Cortex of kidney (tissue), 1 donor: ENCODE measurements at places on chromosomes 2 and 18.

DNA sequence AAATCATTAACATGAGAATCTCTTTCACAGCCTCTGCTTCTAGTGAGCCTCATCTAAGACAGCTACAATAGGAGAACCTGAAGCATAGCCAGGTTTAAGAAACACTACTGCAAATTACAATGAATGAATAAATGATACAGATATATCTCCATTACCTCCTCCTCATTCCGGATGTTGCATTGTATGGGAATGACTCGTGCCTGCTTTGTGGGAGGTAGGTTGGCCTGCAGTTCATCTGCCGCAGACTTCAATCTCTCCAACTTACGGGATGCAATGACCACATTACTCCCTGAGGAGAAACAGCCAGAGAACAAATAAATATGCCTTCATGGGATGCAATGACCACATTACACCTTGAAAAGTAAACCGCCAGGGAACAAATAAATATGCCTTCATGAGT is 15.4 kb downstream of the PECR start:
- DNase-seq = no peak

DNA sequence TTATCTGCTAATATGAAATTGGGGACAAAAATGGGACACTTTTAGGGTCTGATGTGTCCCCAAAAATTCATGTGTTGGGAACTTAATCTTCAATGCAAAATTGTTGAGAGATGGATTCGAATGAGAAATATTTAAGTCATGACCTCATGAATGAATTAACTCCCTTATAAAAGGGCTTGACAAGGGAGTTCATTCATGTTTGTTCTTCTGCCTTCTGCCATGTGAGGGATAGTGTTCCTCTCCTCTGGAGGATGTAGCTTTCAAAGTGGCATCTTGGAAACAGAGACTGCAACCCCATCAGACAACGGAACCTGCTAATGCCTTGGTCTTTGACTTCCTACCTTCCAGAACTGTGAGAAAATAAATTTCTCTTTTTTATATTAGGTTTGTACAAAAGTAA is 89.2 kb upstream of the LINC00305 start:
- DNase-seq = no peak

- no peak for DNase-seq
Observed at GRCh38 chr2:70633508-70633907, 79.9 kb upstream of the TGFA start.

GRCh38 chr18:43590182-43590903 is 313.1 kb upstream of the SYT4 start:
- no peak for DNase-seq

GRCh38 chr2:224777559-224777930 is 61.4 kb upstream of the CCDC195 start:
- DNase-seq = no peak

DNA sequence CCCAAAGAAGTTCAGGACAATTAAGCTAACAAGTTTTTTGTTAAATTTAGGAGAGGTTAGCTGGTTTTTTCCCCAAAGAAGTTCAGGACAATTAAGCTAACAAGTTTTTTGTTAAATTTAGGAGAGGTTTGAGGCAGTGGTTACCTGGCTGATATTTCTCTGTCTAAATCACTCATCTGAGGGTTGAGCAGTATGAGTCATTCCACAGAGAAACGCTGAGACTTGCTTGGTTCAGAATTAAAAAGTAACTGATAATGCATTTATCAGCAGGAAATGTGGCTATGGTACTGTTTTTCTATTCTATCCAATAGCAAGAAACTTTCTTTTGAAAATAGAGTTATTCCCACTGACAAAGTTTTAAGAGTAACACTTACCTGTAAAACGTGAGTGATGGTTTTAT is 22.8 kb upstream of the KIDINS220 start:
- DNase-seq = no peak

GRCh38 chr18:7766346-7766745 is 199.2 kb downstream of the PTPRM start:
- no peak for DNase-seq

GRCh38 chr2:205590759-205591158 is 91.5 kb upstream of the NRP2 start:
- DNase-seq = no peak

DNA sequence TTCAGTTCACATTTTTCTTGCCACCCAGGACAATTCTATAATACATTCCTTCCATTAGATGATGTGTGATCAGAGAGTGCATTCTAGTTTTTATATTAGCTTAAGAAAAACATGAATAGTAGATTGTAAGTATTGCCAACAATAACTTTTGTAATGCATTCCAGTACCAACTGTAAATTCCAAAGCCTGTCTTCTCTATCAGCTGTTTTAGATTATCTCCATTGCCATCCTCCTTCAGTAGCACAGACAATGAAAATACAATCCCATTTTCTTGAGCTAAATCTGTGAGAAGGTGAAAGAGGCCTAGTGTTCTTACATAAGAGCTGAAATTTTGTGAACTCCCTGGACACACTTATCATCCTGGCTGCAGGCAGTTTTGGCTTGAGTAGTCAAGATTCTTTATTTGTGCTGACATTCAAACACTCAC is 103.9 kb downstream of the CCBE1 start:
- DNase-seq = no peak

DNA sequence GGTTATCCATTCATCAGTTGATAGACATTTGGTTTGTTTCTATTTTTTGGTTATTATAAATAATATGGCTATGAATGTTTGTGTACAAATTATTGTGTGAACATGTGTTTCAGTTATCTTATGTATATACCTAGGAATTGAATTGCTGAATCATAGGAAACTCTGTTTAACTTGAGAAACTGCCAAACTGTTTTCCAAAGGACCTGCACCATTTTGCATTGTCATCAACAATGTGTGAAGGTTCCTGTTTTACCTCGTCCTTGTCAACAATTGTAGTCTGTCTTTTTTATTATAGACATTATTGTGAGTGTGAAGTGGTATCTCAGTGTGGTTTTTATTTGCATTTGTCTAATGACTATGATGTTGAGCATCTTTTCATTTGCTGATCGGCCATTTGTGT is 17.1 kb downstream of the PDK1 start:
- DNase-seq = no peak

DNA sequence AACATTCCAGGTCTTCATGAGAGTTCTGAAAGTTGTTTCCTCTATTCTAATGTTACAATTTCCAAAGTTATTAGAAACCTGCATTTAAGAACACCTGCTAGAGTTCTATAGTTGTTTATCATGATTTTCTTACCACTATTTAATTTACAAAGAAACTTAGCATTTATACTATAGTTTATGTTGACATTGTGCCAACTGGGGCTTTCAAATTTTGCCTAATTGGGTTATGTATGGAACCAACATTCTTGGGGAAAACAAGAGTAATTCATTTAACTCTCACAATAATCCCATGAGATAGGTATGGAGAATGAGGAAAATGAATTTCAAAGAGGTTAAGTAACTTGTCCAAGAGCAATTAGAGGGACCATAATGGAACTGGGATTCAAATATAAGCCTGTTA is 28.8 kb upstream of the ADCYAP1 start:
- DNase-seq = no peak

DNA sequence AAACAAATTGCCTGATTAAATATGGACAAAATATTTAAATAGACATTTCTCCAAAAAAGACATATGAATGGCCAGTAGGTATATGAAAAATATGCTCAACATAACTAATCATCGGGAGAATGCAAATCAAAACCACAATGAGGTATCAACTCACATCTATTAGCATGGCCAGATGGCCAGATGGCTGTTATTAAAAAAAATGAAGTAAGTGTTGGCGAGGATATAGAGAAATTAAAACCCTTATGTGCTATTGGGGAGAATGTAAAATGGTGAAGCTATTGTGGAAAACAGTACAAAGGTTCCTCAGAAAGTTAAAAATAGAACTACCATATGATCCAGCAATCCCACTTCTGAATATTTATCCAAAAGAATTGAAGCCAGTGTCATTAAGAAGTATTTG is 272.3 kb upstream of the ZNF804A start:
- DNase-seq = no peak

DNA sequence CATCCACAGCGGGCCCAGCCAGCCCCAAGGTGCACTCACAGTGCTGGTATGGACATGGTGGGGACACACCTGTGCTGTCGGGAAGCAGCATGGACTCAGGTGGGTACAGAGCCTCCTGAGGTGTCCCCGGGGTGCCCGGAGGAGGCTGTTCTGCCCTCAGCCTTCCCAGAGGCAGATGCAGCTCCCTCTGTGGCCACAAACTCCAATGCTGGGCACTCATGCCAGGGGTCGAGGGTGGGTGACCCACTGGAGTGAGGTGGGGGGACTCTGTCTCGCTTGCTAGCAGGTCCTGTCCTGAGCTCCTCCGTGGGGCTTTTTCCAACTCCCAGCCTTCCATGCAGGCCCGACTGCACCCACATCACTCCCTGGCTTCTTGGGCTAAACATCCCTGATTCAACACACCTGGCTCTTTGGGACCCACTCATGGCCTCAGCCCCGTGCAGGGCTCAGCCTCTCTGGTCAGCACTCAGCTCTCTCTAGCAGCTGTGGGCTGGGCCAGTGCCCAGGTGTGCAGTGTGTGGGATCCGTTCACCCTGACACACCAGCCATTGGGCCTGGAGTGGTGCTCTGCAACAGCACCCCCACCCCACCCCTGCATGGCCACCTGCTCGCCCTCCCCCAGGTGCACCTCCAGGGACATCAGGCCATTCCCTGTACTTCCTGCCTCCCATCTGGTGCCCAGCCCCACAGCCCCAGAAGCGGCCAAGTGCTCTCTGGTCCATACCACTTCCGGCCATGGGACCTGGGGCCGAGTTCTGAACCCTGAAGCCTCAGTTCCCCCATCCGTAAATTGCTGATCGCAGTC is 16.0 kb downstream of the RAMP1 start:
- no peak for DNase-seq

DNA sequence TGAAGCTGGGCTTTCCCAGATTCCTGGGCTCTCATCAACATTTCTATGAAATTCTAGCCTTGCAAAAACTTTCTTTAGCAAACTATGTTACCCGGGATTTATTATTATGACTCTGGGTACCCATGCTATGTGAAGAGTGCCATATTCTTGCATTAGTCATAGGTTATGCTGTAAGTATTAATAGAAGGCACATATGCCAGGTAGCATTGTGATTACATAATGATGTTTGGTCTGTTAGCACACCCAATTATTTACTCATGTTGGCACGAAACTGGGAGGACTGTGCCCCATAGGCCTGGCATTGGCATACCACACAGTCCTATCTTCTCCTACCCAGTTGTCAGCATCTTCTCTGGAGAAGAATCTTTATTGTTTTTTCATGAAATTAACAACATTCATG is 171.0 kb downstream of the SLC4A3 start:
- DNase-seq = no peak

DNA sequence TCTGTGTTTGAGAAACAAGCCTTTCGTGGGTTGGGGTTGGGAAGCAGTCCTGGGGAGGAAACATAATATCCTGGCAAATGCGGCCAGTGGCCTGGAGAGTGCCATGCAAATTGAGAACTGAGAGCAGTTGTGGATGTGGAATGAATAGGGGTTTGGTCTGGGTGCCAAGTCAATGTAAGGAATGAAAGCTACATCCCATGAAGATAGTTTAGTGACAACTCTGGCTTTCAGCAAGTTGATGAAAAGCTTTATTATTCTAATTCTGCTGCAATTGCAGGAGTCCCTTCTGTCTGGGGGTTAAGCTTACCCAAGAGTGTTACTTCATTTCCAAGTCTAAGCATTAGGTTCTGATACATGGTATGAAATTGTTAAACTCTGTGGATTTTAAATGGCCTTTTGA is 771.6 kb downstream of the DPP10 start:
- no peak for DNase-seq

DNA sequence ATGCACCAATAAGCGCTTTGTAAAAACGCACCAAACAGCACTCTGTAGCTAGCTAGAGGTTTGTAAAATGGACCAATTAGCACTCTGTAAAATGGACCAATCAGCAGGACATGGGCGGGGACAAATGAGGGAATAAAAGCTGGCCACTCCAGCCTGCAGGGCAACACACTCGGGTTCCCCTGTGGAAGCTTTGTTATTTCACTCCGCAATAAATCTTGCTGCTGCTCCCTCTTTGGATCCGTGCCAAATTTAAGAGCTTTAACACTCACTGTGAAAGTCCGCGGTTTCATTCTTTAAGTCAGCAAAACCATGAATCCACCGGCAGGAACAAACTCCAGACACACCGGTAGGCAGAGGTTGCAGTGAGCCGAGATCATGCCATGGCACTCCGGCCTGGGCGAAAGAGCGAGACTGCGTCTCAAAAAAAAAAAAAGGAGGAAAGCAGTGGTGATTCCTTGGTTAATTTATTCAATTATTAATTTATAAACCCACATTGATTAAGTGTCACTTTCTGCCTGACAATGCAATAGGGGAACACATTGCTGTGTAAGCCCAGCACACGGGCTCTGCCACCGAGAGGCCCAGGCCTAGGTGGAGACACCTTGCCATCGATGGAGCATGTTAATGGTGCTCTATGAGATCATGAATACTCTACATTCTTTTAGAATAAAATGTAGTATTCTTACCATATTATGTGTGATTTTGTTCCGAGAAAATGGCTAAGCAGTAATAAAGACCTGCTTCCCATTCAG is 687.6 kb upstream of the HS6ST1 start:
- no peak for DNase-seq

DNA sequence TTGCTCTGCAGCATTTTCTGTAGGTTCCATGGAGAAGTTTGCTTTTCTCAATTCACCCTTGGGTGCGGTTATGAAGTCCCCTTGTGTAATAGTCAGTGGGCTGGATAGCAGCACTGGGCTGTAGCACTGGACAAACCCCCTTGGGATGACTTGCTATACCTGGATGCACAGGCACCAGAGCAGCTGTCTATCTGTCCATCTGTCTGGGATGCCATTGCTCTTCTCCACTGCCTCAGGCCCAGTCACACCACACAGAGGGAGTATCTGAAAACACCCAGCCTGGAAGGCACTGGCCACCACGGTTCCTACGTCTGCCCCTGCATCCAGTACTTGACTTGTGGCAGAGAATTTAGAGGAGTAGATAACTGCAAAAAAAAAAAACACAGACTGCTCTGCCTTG is 254.5 kb downstream of the TFCP2L1 start:
- no peak for DNase-seq

GRCh38 chr2:168327328-168327727 is 79.9 kb upstream of the STK39 start:
- no peak for DNase-seq

DNA sequence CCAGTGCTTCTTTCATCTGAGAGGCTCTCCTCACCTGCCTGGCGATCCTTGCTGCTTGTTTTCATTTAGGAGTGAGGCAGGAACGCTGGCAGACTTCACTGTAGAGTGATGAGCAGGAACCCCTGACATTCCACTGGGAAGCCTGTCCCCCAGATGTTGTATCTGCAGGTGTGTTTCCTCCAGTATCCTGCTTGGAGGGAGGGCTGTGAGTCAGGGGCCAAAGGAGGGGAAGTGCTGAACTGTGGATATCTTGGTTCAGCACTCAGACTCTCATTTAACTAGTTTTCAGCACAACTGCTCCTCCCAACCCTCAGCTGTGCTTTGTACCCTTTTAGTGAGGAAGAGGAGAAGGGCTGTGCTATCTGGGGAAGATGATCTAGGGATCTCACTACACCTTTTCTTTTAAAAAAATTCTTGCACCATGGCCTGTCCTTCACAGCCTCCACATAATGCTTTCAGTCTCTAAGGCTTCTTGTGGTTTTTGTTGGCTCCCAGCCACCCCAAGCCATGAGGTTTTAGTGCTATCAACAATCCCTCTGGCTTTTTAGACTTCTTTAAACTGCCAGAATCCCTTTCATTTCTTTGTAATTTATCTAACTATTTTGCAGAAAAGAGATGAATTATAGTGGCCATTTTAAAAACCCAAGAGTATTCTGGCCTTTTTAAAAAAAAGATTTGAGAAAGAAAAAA is 11.2 kb downstream of the ANKAR start:
- DNase-seq = no peak
